GM20000 (cell line): ENCODE measurements at places on chromosomes 4 and X.

DNA sequence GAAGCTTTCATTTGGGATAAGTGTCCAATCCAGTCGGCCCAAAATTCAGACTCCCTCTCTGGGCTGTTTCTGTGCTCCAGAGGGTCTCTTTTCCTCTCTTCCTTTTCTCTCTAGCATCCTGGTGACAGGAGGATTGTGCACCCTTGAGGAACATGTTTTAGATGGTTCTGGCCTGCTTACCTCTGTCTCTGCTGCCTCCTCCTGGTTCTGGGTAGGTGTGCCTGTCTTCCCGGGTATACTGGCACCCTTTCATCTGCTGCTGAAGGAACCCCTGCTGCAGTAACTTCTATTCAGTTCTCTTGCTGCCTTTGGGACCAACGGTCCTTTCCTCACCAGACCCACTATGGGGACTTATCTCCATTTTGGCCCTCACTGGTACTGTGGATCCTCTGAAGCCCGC is 53.2 kb downstream of the HMGB2 start:
- no peak for DNase-seq

DNA sequence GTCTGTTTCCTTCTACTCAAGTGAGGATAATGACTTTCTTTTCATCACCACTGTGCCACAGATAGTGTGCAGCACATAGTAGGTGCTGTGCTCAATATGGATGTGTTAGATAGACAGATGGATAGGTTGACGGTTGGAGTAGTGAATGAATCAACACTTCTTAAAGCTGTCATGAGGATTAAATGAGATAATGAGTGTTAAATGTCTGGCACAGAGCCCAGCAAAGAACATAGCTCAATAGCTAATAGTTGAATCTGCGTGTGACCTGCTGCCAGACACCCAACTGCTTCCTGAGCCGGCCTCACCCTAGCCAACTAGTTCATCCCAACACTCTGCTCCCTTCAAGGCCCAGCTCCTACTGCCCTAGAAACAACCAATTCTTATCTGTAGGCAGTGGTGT is 67.7 kb upstream of the PJA1 start:
- no peak for DNase-seq

DNA sequence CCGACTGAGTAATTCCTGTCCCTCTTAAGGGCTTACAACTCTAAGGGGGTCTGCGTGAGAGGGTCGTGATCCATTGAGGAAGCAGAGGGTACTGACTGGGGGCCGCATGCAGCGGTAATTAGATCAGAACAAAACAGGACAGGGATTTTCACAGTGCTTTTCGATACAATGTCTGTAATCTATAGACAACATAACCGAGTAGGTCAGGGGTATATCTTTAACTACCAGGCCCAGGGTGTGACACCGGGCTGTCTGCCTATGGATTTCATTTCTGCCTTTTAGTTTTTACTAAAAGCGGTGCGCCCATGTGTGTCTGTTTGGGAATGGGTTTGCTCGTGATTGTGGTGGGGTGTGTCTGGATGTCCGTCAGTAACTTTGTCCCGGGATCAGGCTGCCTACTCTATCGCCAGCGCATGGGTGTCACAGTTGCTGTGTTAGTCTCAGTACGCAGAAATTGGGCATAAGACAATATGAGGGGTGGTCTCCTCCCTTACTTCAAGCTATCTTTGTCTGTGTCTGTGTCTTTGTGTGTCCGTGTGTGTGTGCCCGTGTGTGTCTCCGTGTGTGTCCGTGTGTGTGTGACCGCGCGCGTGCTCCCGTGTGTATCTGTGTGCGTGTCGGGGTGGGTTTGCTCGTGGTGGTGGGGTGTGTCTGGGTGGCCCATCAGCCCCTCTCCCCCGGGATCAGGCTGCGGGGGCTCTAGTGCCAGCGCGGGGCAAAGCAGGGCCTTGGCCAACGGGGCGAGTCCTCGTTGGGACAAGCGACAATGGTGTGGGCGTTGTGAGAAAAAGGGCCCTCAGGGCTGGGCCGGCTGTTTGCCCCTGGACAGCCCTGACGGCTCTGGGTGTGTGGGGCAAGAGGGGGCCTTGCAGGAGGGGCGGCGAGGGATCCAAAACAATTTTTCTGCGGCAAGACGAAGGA is 10.4 kb downstream of the FRG2 start:
- DNase-seq, result no peak

DNA sequence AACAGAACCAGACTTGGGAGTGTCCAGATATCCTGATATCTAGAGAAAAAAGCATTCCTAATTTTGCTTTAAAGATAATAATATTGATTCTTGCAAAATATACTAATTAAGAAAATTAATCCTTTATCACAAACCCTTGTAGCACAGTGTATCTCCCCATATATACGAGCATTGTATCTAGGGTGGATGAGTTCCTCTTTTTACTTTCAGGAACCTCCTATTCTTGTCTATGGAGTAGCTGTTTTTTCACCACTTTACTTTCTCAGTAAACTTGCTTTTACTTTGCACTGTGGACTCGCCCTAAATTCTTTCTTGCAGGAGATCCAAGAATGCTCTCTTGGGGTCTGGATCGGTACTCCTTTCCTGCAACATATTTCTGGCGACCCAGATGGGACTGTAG is 103.9 kb downstream of the GLUD2 start:
- no peak for DNase-seq

GRCh38 chr4:165079476-165079875 is 25.8 kb downstream of the TRIM75 start:
- no peak for DNase-seq

GRCh38 chr4:158254292-158254691 is 44.0 kb downstream of the TMEM144 start:
- no peak for DNase-seq

DNA sequence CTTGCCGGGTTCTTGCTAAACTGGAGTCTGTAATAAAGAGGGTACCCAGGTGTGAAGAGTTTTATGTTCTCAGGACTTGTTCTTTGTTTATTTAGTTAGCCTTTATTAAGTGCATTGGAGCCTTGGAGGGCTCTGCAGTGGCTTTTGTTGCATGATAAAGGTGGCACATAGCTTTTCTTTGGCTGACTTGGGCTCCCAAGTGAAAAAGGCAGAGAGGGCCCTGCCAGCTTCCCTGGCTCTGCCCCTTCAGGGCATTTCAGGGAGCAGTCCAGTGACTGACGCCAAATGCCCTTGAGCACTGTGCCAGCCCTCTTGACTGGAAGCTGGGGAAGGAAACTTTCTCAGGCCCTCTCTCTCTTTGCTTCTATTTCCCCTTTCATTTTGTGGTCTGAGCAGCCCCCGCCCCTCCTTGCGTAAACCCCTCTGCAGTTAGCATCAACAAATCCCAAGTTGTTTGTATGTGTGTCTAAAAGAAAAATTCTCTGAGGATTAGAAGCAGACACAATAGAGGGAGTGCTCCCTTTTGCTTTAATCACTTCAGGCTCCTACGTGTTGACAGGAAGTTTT is 152.2 kb downstream of the NHS start:
- no peak for DNase-seq

GRCh38 chr4:152283801-152284470 is 252.0 kb downstream of the FBXW7 start:
- DNase-seq, result no peak
